ENCODE measurements at places on chromosomes 1 and 21. TPM values are rescaled to one million over a fixed set of nuclear protein-coding genes. Genes with fewer than 3 reads are reported as not detected.

CNR2 gene
- not detected for total RNA-seq

DMRTA2 gene
- total RNA-seq: 0.08 TPM

ATF6 gene
- total RNA-seq: 9.6 TPM

PLPPR5 gene
- total RNA-seq: not detected

TACSTD2 gene
- not detected for total RNA-seq

FAM78B gene
- under 0.01 TPM for total RNA-seq

ADAMTSL4 gene
- total RNA-seq: 1.4 TPM

HSD3B2 gene
- not detected for total RNA-seq

STX12 gene
- 32.4 TPM for total RNA-seq

NMNAT2 gene
- 2.2 TPM for total RNA-seq

SLC2A5 gene
- 23.5 TPM for total RNA-seq

PIGK gene
- 35.5 TPM for total RNA-seq

C1orf21 gene
- 13.8 TPM for total RNA-seq

PADI2 gene
- total RNA-seq: 0.60 TPM

OLIG2 gene
- not detected for total RNA-seq

DNAI4 gene
- 4.1 TPM for total RNA-seq

CASZ1 gene
- total RNA-seq: not detected

KCND3 gene
- total RNA-seq: 7.3 TPM

SPATA45 gene
- not detected for total RNA-seq

KANK4 gene
- not detected for total RNA-seq

NPPB gene
- 4.7 TPM for total RNA-seq

KRTAP10-8 gene
- not detected for total RNA-seq

SYT11 gene
- 31.8 TPM for total RNA-seq

FAM72D gene
- 0.68 TPM for total RNA-seq

SIK1 gene
- total RNA-seq: 0.12 TPM

PLCH2 gene
- total RNA-seq: not detected

LCE1A gene
- not detected for total RNA-seq

CD2 gene
- total RNA-seq: not detected

HPCAL4 gene
- not detected for total RNA-seq

CBR3 gene
- 10.4 TPM for total RNA-seq

AXDND1 gene
- 0.47 TPM for total RNA-seq

CKS1B gene
- total RNA-seq: 39.5 TPM

PLA2G2F gene
- total RNA-seq: not detected

TMEM269 gene
- 0.12 TPM for total RNA-seq

CD5L gene
- total RNA-seq: not detected

CD34 gene
- total RNA-seq: 0.90 TPM

DAB1 gene
- not detected for total RNA-seq

TNFRSF1B gene
- 0.68 TPM for total RNA-seq

Measured in smooth muscle cell of the coronary artery (primary cell).